ENCODE measurements at places on chromosomes 1 and 21.

GRCh38 chr21:45386728-45387371 is 18.1 kb upstream of the COL18A1 start:
- no peak for DNase-seq

GRCh38 chr1:193325042-193325441 is 138.6 kb upstream of the B3GALT2 start:
- no peak for DNase-seq

DNA sequence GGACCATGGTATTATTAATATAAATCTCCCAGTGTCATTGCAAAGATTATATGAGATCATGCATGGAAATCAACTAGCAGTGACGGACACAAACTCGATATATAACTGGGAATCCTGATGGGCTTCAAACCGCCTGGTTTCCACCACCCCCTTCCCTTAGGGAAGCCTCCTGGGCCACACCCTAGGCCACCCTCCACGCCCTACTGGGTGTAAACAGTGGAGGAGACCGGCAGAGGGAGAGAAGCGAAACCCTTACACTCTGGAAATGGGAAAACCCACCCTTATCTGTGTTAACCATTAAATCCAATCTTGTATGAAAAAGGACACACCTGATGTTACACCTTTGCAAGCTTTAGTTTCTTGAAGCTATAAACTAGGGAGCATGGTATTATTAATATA is 595 bp upstream of the ZNHIT6 start:
- DNase-seq: no peak

GRCh38 chr1:40059338-40059959 is 18.9 kb downstream of the CAP1 start:
- DNase-seq: peak; percentile 62

DNA sequence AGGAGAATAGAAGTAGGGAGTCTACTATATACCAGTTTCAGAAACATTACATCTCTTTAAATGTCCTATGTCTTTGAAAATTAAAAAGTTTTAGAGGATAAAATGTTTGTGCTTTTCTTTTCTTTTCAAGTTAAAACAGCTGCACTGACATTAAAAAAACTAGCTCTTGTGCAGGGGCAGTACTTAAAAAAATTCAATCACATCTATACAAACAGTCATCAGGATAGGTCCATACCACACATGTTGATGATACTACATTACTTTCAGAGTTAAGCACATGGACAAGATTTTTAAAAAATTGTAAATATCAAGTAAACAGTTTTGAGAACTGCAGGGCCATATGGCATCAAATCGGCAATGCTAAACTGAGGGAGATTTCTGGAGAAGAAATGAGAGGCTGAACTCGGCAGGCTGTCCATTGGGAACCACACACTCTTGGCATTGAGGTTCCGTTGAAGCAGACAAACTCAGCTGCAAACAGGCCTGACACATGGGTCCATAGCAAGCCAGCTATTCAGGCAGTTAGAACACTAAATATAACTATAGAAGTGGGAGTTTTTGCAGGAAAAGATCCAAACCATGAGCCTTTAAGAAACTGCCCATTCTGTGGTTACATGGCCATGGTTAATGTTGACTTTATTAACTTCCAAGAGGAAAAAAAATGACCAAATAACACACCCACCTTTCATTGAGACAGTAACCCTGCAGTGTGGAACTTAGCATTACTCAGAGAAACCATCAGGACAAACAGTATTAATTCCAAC is 84.5 kb upstream of the BCL10 start:
- no peak for DNase-seq

DNA sequence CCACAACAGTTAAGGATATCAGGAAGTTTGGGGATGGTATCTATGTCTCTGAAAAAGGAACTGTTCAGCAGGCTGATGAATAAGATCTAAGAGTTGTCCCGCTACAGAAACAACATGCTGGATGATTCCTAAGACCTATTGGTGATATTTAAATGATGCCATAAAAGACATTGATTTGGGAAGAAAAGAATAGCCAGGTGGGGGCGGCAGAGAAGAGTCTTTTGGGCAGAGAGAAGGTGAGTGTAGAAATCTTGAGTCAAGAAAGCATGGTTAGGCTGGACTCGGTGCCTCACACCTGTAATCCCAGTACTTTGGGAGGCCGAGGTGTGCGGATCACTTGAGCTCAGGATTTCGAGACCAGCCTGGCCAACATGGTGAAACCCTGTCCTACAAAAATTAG is 11.8 kb upstream of the TMEM201 start:
- DNase-seq: no peak

DNA sequence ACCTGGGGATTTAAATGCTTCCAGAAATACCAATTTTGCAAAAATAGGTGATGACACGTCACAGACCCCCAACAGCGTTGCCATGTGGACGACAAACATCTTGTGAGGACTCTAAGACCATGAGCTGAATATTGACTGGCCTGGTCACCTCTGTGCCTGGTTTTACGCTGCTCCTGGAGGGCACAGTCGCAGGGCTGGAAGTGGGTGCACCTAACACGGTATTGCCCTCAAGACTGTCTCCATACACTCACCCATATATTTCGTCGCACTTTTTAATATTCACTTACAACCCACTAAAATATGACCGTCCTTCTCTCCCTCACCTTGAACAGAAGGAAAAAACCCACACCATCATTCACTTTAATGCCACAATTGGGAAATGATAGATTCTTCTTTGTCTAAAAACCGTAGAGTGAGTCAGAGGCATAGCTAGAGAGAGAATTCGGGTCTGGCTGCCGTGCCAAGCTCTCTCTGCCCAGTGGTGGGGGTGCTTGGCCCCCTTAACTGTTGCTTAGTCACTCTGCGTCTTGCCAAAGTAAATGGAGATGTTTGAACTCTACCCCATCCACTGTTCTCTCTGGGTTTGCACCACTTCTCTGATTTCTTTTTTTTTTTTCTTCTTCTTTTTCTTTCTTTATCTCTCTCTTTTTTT is 40.8 kb upstream of the UTS2 start:
- DNase-seq: no peak

GRCh38 chr1:154459080-154459479 is 42.9 kb upstream of the TDRD10 start:
- DNase-seq: no peak

GRCh38 chr1:226993814-226994585 is 53.9 kb downstream of the COQ8A start:
- no peak for DNase-seq

GRCh38 chr1:37513795-37514349 is 694 bp downstream of the MEAF6 start:
- DNase-seq: peak; percentile 36

- no peak for DNase-seq
These were observed 36.5 kb downstream of the ZMYND12 start for GRCh38 chr1:42419126-42419821.

DNA sequence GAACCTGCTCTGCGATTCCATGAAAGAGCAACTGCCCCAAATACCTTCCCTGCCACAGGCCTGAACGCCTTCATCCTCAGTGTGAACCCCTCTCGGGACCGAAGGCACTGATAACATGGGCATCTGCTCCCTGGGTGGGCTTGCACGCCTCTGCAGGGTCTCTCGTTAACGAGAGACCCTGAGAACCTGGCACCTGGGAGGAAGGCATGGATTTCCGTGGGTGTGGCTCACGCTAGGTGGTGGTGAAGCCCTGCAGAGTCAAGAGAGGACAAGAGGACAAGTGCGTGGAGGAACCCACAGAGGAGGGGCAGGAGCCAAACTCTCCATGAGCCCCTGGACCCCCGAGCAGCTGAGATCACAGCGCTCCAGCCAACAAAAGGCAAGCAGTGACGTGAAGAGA is 26.8 kb upstream of the COL6A2 start:
- DNase-seq: no peak

- DNase-seq: no peak
These were observed 31.4 kb downstream of the TMEM53 start for GRCh38 chr1:44642925-44643324.

- no peak for DNase-seq
These were observed 4.9 kb downstream of the C1orf198 start for GRCh38 chr1:230863449-230863848.

GRCh38 chr1:52426371-52426770 is 22.0 kb downstream of the PRPF38A start:
- no peak for DNase-seq

GRCh38 chr1:31299365-31299764 is 2.5 kb downstream of the ZCCHC17 start:
- no peak for DNase-seq

- no peak for DNase-seq
These were observed 145.0 kb upstream of the DNAH14 start for GRCh38 chr1:224784265-224785039.

Data from NT2/D1 (cell line).